Stimulated activated CD8-positive, alpha-beta memory T cell treated with anti-CD3 and anti-CD28 coated beads, Interleukin-15, amount 100 ng/mL, for 4 hours (primary cell): ENCODE measurements at places on chromosomes 5 and 9.

GRCh38 chr9:38183994-38184568 lies 115.1 kb upstream of the SHB start:
- no peak for DNase-seq

DNA sequence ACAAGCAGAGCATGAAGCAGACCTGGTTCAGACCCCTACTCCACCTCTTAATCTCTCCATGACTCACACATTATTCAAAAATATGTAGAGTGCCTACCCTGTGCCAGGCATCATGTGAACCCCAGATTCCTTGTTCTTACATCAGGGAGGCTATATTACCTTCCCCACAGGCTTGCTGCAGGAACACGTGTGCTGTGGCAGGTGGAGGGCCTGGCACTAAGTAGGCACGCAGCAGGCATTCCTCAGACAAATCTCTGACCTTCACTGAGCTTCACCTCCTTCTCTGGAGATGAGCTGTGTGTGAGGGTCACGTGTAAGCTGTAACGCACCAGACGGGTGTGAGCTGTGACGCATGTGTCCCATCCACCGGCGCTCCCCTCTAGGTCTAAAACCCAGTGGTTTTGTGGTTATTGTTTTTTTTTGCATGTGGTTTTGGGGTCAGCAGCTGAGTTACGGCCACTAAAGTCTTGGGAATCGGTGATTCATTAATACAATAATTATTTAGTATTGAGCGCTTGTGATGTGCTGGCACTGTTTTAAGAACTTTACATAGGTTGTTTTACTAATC lies 30.3 kb downstream of the ANGPTL2 start:
- no peak for DNase-seq

DNA sequence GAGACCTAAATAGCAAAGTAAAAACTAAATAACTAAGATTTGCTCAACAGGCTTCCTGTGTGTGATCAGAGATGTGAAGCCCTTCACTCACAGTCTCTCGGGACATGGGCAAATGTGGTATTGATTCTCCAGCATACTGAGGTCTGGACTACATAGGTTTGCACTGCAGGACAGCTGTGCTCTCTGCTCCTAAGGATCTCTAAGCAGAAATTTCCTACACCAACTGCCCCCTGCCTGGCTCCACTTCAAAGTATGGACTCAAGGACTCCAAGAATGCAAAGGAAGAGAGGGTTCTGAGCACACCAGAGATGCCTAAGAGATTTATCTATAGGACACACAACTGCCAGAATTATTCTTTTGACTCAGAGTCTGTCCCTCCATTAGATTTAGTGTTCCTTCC lies 487.2 kb downstream of the SEMA5A start:
- no peak for DNase-seq

DNA sequence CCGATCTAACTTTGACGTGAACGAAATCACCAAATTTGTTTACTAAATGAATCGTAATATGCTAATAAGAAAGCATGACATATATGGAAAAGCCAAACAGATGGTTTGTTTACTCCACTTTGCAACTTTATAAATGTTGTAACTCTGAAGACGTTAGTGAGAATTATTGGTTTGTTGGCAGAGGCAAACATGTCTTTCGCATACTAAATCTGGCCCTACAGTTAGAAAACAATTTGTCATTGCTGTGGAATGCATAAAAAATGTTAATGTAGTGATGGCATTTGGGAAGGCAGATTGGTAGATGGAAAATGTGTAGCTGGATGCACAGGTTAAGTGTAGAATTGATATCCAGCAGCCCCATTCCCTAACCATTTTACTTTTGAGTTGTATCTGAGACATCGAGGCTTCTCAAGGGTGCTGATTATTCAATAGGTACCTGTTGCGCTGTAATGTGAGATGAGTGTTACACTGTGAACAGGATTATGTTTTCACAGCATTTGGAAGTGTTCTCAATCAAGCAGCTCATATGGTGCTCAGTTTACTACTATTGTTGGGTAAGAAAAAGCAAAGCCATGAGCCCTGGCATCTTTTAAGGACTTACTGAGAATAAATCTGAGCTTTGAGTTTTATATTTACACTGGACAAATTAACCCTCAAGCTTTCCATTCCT lies 444.8 kb downstream of the BNC2 start:
- DNase-seq = no peak

GRCh38 chr9:1100945-1101344 lies 50.8 kb downstream of the DMRT2 start:
- no peak for DNase-seq

DNA sequence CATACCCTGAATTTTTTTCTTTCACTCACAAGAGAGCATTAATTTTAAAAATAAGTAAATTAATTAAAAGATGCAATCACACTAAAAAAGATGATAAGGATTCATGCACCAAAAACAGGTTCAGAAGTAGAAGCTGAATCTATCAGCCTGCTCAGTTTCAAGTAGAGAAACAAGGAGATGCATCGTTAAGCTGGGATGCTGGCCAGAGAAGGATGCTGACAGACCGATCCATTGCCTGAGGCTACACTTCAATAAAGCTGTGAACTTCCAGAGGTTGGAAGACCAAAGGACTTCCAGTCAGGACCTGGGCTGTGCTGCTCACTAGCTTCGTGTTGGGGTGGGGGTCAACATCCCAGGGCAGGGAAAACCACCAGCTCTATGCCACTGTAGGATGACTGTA lies 457.7 kb downstream of the EFNA5 start:
- DNase-seq = no peak

- no peak for DNase-seq
Observed at GRCh38 chr5:14744296-14745187, 80.0 kb downstream of the OTULIN start.

DNA sequence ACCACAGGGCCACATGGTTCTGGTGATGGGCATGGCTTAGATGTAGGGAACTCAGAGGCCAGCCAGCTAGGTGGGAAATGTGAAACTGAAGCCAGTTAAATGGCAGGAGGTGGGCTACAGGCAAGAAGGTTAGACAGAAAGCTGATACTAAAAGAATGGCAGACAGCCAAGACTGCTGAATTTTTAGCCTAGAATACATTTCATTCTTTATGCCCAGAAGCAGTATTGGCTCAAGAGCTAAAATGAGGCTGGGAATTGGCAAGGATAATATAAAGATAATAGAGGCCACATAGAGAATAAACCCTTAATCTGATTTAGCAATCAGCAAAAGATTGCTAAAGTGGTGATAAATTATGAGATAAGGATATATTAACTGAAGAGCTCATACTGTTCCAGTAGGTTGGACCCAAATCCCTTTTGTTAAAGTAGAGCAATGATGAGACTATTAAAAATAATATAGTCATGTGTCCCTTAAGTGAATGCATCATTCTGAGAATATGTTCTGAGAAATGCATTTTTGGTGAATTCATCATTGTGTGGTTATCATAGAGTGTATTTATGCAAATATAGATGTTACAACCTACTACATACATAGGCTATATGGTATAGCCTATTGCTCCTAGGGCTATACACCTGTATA lies 234.3 kb downstream of the CHSY3 start:
- DNase-seq = no peak

DNA sequence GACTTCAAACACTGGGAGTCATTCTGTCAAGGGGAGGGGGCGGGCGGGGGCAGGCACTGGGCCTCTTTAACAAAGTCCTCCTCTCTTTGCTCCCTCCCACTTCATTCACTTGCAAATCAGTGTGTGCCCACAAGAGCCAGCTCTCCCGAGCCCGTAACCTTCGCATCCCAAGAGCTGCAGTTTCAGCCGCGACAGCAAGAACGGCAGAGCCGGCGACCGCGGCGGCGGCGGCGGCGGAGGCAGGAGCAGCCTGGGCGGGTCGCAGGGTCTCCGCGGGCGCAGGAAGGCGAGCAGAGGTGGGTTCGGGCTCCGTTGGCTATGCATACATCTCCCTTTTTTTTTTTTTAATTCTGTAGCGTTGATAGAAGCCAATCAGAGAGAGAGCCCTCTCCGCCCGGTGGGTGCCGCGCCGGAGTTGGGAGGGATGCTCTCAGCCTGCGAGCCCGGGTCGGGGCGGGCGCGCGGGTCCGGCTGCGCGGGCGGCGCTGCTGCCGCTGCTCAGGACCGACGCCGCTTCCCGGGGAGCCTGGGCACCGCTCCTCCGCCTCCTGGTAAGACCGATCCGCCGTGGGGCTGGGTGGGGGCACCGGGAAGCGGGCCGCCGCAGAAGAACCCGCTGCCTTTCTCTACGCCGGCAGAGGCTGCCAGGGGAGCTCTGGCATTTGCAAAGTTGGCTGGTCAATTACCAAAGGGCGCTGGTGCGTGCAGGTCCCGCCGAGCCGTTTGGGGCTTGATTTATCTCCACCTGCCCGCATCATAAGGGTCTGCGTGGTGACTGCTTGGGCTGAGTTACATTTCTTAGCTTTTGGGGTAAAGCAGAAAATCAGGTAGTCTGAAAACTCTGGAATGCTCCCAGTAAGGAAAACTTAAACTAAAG lies at the start of gene CDH6:
Gene CDH6, plus strand, starts transcription at position 96 of the 877 bp plus-strand sequence. CDS start 73,788 bp downstream, outside the sequence.
- DNase-seq = no peak

DNA sequence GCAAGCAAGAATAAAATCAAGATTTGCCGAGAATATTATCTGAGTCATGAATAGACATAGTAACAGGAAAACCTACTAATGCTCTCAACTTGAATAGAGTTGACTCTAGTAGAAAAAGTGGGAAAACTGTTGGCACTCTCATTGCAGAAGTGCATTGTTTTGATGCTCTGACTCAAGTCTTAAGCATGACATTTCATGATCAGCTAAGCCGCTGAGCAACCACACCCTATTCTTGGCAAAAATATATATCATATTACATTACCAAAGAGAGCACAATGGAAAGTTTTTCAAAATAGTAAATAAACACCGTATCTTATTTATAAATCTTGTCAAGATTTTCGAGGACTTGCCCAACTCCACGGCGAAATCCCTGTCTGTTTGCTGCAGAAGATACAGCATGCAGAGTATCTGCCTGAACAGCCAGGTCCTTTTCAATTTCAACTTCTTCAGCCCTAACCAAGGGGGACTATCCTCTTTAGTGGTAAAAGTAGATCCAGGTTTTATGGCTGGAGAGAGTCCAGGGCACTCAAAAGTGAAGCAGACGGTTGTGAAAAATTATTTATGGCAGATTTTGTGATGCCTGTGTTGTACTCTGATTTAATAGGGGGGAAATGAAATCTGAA lies 13.9 kb upstream of the ADAMTSL1 start:
- no peak for DNase-seq

DNA sequence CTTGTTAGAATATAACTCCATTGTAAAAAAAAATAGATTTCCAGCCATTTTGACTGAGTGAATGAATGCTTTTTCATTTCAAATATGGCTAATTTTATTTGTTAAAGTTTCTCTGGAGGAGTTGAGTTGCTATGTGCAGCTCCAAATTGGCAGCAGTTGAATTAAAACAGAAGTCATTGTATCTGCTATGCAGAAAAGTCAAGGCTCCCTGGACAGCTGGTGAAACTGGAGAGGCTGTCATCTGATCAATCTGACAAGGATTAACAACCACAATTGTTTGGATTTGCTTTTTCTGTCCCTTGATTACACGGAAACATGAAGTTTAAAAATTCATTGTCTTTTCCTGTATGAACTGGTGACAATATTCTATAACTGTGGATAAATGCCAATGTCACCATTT lies 713.9 kb downstream of the EFNA5 start:
- DNase-seq = no peak

GRCh38 chr5:173412566-173412965 lies 84.4 kb upstream of the STC2 start:
- DNase-seq = no peak

GRCh38 chr9:31674264-31674663 lies 710.2 kb upstream of the ACO1 start:
- no peak for DNase-seq

- DNase-seq = no peak
Observed at GRCh38 chr9:81634915-81635516, 54.3 kb downstream of the TLE1 start.

- DNase-seq = no peak
Observed at GRCh38 chr5:170681013-170681433, 102.5 kb upstream of the GABRP start.

DNA sequence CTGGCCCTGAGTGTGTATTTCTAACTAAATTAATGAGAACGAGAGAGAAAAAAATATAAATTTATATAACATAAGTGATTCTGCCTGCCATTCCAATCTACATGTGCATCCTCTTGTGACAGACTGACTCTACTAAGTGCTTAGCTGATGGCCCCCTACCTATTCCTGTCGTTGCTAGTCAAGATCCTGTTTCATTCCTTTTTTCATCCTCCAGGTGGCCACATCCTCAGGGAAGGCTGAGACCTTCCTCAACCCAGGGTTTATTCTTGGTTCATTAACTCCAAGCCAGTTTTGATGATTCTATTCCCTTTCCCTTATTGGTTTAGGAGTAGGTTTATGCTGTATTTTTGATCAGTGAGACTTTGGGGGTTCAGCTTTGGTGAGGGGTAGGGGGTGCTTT lies 201.3 kb downstream of the C9orf152 start:
- DNase-seq = no peak

- no peak for DNase-seq
Observed at GRCh38 chr5:115806986-115807653, 9.3 kb downstream of the CDO1 start.

- no peak for DNase-seq
Observed at GRCh38 chr5:92119110-92119509, 736.0 kb upstream of the ARRDC3 start.

DNA sequence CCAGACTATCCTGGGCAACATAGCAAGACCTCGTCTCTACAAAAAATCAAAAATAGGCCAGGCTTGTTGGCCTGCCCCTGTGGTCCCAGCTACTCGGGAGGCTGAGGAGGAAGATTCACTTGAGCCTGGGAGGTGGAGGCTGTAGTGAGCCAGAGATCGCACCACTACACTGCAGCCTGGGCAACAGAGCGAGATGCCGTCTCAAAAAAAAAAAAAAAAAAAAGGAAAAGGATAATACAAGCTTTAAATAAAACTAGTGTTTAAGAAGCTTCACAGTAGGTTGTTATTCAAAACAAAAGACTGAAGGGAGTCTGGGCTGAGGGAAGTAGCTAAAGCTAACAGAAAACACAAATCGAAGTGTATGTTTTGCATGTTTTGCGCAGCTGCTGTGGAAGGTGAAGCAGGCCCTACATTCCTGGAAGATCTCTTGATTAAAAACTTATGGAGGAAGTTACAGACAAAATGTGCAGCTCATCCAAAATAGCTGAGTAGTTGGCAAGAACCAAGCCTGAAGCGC lies 581 bp upstream of the C9orf40 start:
- DNase-seq = no peak
